Body of pancreas (tissue), 4 donors: ENCODE measurements at places on chromosomes 5 and 9. TPM values are rescaled to one million over a fixed set of nuclear protein-coding genes. Genes with fewer than 3 reads are reported as not detected.

DNA sequence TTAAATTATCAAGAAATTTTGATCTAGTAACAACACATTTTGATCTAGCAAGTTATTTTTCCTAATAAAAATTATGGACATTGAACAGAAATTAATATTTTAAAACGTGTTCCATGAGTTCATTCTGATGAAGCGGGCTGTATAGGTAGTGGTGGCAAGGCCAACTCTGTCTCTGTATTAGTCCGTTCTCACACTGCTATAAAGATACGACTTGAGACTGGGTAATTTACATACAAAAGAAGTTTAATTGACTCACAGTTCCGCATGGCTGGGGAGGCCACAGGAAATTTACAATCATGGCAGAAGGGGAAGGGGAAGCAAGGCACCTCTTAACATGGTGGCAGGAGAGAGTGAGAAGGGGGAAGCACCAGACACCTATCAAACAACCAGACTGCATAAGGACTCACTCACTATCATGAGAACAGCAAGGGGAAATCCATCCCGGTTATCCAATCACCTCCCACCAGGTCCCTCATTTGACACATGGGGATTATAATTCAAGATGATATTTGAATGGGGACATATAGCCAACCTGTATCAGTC, 61.2 kb downstream of the TMEM232 start:
- H3K27me3 ChIP-seq = no peaks in the 10 kb centered on the region
- DNase-seq = no peak
- no peak overlapping the region for H3K27ac ChIP-seq
- no peak overlapping the region for H3K4me3 ChIP-seq
- H3K4me1 ChIP-seq = no peaks in the 10 kb centered on the region
- H3K36me3 ChIP-seq = no peaks in the 10 kb centered on the region

DNA sequence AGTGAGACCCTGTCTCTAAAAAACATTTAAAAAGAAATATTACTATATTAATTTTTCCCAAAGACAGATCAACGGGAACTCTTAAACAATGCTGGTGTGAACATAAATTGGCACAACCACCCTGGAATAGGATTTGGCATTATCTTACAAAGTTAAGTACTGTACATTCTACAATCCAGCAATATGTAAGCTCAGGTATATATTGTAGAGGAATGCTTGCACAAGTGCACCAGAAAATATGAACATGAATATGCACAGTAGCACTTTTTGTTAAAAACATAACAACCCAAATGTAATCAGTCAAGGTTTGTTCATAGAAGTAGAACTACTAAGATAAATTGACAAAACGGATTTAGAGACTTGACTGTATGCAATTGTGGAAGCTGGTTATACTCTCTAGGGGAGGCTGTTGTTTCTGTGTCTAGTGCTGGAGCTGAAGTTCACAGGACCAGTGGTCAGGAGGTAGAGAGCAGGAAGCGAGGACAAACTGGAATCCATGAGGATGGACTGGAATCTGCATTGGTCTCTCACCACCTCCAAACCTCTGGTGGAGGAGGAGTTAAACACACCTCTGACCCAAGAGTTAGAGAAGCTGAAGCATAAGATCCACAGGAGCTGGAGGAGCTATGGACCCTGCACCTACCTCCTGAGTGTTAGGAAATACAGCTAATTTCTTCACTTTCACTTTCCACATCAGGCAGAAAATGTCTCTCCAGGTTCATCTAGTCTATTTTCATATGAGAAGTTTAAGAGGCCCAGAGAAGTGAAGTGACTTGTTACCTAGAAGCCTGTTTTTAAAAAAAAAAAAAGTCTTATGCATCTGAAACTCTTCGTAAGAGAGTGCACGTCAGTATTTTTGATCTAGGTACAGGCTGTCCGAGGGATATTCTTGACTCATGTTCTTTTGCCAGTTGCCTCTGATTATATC, 20.3 kb upstream of the RIC1 start:
- H3K27me3 ChIP-seq = no peaks in the 10 kb centered on the region
- H3K4me1 ChIP-seq = no peaks in the 10 kb centered on the region
- no peak overlapping the region for H3K4me3 ChIP-seq
- H3K36me3 ChIP-seq = no peaks in the 10 kb centered on the region
- DNase-seq = no peak
- H3K27ac ChIP-seq = no peak overlapping the region

- H3K4me3 ChIP-seq = no peak overlapping the region
- H3K27me3 ChIP-seq = no peaks in the 10 kb centered on the region
- H3K27ac ChIP-seq = no peak overlapping the region
- peaks cover 18% of the 10 kb centered on the region for H3K4me1 ChIP-seq
Observed at GRCh38 chr5:82858151-82859025, 218.8 kb downstream of the TMEM167A start.

GRCh38 chr5:6496207-6496584, 47.5 kb downstream of the UBE2QL1 start:
- DNase-seq = no peak
- H3K4me3 ChIP-seq = no peak overlapping the region
- H3K27me3 ChIP-seq = no peaks in the 10 kb centered on the region
- H3K4me1 ChIP-seq = peaks cover 29% of the 10 kb centered on the region
- H3K27ac ChIP-seq = no peak overlapping the region
- no peaks in the 10 kb centered on the region for H3K36me3 ChIP-seq

The EGFL7 gene
- 14.8 TPM for total RNA-seq

DNA sequence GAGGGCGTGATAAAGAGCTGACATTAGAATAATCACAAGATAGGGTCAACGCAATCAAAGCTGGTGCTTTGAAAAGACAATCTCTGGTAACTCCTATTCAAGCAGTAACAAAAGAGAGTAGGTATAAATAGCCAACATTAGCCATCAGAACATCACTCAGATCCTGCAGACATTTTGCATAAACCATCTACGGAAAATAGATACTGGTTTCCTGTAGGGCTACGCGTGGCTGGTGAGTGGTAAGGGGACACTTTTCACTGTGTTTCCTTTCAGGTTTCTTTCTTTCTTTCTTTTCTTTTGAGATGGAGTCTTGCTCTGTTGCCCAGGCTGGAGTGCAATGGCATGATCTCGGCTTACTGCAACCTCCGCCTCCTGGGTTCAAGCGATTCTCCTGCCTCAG, 22.3 kb downstream of the TTF1 start:
- H3K27ac ChIP-seq = no peak overlapping the region
- no peaks in the 10 kb centered on the region for H3K27me3 ChIP-seq
- no peak overlapping the region for H3K4me3 ChIP-seq
- peaks cover 16% of the 10 kb centered on the region for H3K4me1 ChIP-seq
- H3K36me3 ChIP-seq = no peaks in the 10 kb centered on the region
- DNase-seq = no peak

The RAD1 gene
- total RNA-seq = 8.6 TPM

DNA sequence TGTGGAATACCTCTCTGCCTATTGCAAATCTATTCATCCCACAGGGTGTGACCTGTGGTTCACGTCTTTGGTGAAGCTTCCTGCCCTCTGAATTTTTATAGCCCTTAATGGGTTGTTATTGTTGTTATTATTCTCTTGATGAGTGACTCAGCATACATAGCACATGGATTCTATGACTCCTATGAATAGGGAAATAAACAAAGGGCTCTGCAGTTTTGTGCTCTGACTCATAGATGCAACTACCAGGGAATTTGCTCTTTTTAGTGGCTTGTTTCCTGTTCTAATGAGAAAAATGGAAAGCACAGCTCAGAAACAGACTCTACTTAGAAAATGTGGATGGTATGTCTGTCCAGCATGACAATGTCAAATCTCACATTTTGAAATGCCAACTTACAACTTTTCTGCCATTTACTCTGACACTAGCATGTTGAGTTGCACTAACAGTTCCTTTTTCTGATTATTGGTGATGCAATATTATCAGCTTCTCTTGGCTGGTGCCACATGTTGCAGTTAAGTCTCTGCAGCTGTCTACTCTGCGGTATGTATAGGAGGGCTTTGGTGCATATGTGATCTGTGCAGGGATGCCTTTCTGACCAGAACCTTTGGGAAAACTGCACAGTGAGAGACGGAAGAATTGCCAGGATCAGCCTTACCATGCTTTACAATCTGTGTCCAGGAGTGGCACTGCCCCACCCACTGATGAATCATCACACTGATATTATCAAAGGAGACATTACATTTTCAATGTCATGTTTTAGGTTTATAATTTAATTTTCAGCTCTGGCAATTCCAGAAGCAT, 996.4 kb upstream of the WWC1 start:
- H3K36me3 ChIP-seq = no peaks in the 10 kb centered on the region
- no peak overlapping the region for H3K4me3 ChIP-seq
- no peaks in the 10 kb centered on the region for H3K27me3 ChIP-seq

The SEMA5A gene
- 40.2 TPM for total RNA-seq

The ARRDC1 gene
- 93.6 TPM for total RNA-seq

The OBP2B gene
- not detected for total RNA-seq

- H3K27ac ChIP-seq = no peak overlapping the region
- H3K27me3 ChIP-seq = no peaks in the 10 kb centered on the region
- no peak overlapping the region for H3K4me3 ChIP-seq
- no peaks in the 10 kb centered on the region for H3K4me1 ChIP-seq
- DNase-seq = no peak
- H3K36me3 ChIP-seq = no peaks in the 10 kb centered on the region
Observed at GRCh38 chr5:566636-567309, 42.5 kb upstream of the SLC9A3 start.

DNA sequence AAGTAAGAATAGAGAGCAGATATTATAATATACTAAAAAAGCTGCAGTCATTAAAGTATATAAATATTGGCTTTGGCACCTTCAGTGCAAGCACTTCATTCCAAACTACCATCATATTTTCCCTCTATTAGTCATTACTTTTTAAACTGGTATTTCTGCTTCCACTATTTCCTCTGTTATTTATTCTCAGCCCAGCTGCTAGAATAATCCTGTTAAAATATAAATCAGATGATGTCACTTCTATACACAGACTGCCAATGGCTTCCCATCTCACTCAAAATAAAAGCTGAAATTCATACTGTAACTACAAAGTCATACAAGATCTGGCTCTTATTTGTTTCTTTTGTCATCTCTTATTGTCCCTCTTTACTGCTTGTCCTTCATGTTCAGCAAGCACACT, 432.9 kb downstream of the TLE4 start:
- no peaks in the 10 kb centered on the region for H3K36me3 ChIP-seq
- H3K4me3 ChIP-seq = no peak overlapping the region
- no peak for DNase-seq
- peaks cover 5% of the 10 kb centered on the region for H3K4me1 ChIP-seq
- H3K27me3 ChIP-seq = no peaks in the 10 kb centered on the region
